ENCODE measurements at places on chromosomes 7 and 10.

- DNase-seq = no peak
These were observed 93.5 kb downstream of the PCGF5 start for GRCh38 chr10:91313796-91314485.

GRCh38 chr7:33700001-33700899, 205.1 kb upstream of the BMPER start:
- DNase-seq = no peak

- DNase-seq = no peak
These were observed 5.5 kb downstream of the JAZF1 start for GRCh38 chr7:28174901-28175661.

- DNase-seq = no peak
These were observed 115.3 kb downstream of the ST7 start for GRCh38 chr7:117068511-117069145.

DNA sequence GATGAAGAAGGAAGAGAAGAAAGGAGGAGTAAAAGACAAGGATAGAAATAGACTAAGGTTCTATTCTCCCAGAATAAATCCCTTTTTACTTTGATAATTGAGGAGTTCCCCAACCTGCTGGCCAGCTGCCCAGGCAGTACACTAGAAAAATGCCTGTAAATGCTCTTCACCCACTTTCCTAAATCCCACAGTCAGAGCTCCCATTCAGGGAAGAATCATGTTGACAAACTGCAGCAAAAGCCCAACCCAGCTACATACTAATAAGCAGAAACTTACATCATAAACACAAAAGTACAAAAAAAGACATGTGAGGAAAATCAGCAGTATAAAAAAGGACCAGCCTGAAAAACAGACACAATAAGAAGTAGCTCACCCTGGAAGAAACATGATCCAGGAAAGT, 15.8 kb upstream of the KDM7A start:
- DNase-seq = no peak

DNA sequence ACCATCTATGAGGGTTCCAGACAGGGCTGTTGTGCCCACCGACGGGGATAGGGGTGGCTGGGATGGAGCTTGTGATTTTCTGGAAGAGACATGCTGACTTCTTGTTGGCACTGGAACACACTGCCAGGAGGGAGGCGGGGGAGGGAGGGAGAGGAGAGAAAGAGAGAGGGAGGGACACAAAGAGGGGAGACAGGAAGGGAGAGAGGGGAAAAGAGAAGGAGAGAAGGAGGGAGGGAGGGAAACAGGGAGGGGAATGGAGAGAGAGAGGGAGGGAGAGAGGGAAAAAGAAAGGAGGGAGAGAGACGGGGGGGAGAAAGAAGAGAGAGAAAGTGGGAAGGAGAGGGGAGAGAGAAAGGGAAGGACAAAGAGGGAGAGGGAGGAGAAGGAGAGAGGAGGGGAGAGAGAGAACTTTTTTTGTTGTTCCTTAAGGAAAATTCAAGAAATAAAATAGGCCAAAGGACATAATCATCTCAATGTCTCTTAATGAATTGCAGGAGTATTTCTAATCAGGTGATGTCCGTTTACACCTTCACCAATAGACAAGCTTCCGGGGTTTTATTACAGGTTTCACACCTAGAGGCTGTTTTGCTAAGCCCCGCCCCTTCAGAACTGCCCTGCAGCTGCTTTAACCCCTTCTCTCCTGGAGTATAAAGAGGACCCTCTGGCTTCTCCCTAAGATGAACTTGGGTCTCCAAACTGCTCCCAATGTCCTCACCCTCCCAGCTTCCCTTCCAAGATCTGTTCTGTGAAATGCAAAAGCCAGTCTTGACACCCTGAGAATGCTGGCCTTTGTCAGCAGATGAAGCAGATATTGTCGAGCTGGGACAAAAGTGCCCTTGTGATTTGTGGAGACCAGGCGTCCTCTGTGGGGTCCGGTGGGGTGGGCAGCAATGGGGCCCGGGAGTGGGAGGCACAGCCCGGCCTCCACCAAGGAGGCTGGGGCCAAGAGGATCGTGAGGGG, 82.0 kb upstream of the GTF2IRD1 start:
- DNase-seq = no peak
